ENCODE measurements at places on chromosomes 6 and 20.

DNA sequence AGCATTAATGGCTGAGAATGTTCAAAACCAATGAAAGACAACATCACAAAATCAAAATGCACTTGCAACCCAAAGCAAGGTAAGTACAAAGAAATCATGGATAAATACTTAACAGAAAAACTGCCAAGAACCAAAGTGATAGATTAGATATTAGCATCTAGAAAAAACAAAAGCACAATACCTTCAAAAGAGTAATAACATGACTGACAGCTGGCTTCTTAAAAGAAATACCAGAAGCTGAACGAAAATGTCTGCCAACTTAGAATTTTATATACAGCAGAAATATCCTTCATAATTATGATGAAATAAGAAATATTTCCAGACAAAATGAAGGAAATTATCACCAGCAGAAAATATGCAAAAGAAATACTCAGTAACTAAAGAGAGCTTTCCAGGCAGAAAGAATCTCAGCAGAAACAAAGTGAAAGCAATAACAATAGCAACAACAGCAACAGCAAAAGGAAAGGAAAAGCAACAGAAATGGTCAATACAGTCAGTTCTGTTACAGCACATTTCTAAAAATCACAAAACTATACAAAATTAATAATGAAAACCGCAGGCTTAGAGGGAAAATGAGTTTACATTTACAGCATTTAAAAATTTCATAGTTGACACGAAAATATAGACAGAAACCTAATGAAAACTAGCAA lies 121.5 kb upstream of the MAN1A1 start:
- DNase-seq, result no peak

- no peak for DNase-seq
Measured at GRCh38 chr6:19169366-19169765, 667.8 kb upstream of the ID4 start.

- no peak for DNase-seq
Measured at GRCh38 chr6:63792736-63793464, 157.3 kb downstream of the PHF3 start.

DNA sequence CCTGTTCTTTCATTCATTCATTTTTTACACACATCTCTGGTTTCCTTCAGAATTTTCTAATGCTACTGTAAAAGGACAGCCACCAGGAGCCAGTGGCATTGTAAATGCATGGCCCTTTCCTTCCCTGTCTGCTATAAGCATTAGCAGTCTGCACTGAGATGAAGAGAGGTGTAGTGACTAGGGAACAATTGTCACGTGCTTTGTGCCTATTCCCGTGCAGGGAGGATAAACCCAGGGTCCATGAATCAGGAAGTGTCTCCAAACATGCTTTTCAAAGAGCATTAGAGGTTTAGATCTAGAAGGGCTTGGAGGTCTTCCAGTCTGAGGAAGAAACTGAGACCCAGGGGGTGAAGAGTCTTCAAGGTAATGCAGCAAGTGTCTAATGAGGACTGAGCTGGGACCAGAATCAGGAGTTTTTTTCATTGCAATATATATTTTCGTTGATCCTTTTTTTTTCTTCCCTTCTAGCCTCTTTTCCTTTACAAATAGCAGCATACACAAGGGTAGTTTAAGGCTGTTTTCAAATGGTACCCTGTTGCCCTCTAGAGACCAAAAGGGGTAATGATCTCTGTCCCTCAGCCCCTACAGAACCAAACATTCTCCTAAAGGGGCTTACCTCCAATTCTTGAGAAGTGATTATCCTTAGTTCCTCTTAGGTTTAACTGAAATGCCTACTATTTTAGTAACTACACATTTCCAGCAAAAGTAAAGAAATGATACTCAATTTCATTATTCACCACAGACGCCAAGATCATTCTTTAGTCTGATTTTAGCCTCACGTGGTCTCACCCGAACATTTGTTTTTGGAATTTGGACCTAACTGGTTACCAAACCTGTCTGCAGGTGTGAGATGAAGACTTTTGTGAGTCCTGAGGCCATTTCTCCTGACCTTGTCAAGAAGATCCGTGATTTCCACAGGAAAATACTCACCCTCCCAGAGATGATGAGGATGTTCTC lies 6.6 kb downstream of the TRIM15 start:
- peak; percentile 5 for DNase-seq

DNA sequence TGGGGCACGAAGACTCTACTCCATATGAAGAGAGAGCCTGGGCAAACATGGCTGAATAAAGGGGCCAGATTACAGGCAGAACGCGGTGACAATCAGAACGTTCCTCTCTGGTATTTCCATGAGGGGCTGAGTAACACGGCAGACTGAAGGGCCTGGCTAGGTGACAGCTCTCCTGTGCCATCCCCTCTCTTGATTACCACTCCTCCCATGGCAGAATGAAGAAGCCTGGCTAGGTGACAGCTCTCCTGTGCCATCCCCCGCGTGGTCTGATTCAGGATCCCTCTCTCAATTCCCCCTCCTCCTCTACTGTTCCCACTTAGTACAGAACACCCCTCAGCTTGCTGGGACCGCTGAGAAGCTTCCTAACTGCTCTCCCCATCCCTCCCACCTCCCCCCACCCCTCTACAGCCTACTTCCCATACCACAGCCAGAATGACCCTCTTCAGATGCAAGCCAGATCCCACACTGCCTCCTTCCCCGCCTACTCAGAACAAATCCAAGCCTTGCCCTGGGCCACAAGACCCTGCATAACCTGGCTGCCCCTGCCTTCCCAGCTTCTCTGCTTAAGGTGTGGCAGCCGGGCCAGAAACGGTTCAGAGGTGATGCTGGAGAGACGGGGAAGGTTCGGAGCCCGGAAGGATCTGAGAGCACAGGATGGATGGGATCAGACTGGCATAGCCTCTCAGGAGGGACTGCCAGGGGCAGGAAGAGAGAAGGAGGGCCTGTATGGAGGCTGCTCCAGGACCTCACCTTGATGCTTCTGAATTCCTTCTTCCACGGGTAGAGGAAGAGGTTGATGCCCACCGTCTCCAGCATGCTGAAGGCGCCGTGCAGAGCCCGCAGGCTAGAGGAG lies 7.7 kb downstream of the SPATA2 start:
- DNase-seq, result no peak

DNA sequence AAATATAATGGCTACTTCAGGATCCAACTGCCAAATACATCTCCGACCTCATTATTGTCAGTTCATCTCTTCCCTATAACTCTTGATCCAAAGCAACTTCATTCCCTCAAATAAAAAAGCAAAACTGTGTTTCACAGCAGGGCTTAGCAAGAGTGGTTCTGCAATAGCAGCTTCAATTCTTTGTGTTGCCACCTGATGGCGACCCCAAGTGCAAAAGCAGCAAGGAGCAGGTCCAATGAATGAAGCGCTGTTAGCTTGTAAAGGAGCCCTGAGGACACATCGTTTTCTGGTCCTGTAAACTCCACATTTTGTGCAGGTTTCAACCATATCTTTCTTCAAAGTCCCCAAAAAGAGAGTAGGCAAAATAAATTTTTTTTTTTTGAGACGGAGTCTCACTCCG lies 19.6 kb downstream of the RTN4IP1 start:
- peak; percentile 30 for DNase-seq

- no peak for DNase-seq
Measured at GRCh38 chr20:8930726-8931125, 138.2 kb upstream of the PLCB4 start.
